ENCODE measurements at places on chromosomes 11 and 22.
A peak's percentile ranks its signal among the peaks of the same experiment; 100 is the strongest.

DNA sequence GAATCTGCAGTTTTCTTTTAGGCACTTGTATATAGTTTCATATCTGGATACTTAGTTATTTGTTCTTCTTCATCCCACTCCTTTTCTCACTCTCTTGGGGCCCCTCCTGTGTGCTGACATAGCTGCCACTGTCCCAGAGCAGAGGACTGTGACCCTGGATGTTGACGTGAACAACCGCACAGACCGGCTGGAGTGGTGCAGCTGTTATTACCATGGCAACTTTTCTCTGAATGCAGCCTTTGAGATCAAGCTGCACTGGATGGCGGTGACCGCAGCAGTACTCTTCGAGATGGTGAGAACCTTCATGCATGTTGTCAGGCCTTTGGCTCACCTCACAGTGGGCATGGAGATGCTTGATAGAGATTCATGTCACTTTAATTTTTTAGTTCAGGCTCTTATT lies 50.9 kb upstream of the YWHAH start:
- peak; percentile 52 for DNase-seq

DNA sequence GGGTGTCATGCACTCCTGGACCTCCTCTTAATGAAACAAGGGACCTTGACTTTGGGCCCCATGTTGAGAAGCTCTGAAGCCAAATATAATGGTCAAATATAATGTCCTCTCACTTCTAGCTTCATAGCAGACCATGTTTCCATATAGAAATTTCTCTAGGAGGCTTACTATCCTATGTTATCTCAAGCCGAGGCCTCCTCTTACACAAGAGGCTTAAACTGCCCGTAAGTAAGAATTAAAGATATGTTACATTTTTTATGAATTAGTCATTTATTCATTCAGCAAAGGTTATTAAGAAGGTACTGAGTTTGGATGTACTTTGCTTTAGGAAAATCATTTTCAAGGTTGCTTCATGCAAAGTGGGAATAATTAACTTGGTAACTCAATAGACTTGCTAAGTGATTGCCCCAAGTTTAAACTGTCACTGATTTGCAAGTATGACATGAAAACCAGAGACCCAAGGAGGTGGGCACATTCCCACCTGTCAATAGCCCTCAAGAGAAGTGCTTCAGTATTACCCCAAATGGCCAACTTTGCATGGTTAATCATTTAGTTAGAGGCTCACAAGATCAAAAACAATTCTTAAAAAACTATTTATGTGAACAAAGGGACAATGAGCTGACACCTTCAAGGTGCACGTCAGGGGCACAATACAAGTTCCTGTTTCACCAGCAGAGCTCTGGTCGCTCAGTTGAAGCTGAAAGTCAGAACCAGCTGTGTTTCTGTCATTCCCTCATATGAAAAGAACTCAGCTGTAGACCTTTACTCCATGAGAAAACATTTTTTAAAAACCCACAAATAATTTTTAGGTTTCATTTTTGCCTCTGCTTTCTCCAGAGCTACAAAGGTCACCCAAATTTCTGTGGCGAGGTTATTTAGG lies 20.9 kb downstream of the BDNF start:
- DNase-seq: no peak

DNA sequence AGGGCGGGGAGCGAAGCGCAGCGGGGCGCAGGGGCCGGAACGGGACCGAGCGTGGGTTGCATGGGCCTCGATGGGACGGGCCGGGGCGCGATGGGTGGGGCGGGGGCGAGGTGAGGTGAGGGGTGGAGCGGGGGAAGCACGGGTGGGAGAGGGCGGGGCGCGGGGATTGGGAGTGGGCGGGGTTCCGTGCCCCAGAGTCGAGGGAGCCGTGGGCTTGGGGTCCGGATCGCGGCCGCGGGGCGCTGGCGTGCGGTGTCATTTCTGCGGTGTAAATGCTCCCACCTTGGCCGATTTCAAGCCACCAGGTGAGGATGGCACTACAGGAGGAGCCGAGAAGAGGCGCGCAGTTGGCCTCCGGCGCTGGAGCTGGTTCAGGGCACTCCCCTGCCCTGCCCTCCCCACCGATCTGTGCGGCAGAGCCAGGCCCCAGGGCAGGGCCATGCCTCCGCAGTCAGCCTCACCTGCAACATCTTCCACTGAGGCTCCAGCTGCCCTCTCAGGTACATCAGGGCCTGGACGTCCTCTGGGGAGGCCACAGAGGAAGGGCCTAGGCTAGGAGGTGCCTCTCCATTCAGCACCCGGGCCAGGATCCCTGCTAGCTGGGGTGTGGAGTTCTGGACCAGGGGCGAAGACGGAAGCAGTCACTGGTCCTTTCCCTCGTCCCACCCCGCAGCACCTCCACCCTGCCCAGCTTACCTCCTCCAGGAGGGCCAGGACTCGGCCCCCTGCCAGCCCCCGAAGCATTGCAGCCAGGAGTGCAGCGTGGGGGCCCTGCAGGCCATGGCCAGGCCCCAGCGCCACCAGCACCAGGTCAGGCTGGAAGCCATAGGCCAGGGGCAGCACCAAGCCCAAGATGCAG lies 620 bp upstream of the TUBGCP6 start:
- DNase-seq: no peak

GRCh38 chr11:79600711-79601110 lies 159.9 kb upstream of the TENM4 start:
- DNase-seq: no peak

DNA sequence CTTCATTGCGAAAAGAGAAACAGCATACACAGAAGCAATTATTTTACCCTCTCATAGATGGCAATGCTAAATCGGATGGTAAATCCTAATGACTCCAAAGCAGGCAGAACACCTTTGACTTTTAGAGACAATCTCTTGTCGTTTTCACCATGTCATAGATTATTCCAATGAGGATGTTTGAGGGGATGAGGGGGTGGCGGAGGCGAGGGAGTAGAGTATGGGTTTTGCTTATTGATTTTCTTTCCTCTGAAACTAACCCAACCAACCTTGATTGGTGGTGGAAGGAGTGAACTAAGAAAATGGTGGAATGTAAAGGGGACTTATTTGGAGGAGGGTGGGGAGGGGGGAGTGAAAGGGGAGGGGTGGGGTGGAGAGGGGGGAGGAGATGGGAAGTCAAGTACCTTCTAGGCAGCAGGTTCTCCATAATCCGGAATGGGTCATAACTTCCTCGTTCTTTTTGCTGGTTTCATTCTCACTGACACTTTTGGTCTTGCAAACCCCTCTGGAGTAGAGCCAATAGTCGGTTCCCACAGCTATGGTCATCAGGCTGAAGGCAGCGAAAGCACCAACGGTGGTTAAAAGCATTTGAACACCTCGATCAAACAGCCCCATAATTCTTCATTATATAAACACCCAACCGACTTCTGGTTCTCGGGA lies 1.5 kb downstream of the CACNG2 start:
- no peak for DNase-seq

DNA sequence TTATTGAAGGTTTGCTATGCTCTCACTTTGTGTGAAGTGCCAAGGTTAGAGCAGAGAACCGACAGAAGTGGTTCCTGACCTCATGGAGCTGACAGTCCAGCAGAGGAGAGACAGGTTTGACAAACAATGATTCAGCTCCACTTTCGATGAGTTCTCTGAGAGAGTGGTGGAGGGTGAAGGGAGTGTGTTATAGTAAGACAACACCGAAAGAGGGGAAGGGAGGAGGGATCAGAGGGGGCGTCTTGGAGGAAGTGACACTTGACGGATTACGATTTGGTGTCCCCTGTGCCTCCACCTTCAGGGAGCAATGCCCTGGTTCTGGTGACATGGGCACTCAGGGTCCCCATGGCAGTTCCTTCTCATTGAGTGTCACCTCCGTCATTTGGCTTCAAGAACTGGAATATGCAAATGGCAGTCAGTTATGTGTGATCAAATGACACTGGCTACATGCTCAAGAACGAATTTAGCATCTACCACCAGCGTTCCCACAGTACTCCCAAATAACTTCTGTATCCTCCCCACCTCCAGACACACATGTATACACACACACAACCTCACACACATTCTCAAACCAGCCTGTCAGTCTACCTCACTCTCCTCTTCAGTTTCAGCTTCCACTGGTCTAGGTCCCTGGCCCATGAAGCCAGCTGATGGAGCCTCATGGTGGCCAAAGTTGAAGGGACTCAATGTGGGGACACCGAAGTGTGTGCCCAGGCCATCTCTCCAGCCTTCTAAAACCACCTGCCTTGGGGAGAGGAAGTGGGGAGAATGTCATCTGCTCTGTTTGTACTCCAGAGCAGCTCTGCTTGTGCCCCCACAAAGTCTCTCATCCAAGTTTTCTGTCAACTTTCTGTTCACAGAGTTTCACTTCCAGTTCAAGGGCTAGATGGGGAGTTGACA lies 31.4 kb upstream of the NUP160 start:
- DNase-seq: no peak

DNA sequence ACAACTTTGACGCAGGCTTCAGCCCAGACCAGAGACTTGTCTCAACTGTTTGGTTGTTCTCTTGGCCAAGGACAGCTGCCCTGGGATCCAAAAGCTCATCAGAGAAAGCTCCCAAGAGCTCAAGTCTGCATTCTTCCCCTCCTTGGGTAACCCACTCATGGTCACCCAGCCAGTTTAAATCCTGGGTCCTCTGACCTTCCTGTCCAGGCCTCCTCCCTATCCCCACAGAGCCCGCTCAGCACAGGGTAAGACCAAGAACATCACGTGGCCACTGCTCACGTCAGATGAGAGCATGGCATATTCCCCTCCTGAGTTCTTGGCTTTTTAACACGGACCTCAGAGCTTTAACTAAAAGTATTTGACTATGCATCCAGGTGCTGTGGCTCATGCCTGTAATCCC lies 25.8 kb downstream of the TSKU start:
- no peak for DNase-seq

GRCh38 chr11:121105063-121105480 lies 4.0 kb downstream of the TECTA start:
- no peak for DNase-seq

DNA sequence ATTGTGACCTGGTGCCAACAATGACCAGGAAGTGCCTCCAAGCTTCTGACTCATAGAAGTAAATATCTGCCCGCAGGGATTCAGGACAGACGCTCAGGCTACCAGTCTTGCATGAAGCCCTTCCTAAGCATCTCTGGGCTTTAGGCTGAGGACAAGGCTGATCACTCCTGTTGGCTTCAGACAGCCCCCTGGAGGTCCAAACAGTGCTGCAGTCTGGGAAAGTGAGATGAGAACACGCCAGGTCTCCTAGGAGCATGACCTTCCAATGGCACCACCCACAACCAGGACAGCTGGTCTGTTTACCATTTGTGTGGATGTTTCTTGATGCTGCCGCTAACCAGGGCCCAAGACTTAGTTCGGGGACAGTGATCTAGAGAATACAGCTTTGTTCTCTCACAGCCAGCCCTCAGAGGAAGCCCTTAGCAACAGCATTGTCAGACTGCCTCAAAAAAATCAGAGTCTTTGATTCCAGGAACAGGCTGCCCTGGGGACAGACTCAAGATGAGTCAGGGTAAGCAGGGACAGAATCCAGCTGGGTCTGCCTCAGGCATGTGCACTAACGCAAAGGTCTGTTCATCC lies 111.2 kb downstream of the ZNF280B start:
- peak; percentile 16 for DNase-seq

GRCh38 chr11:67379061-67380058 lies 6.0 kb upstream of the CLCF1 start:
- DNase-seq: no peak

DNA sequence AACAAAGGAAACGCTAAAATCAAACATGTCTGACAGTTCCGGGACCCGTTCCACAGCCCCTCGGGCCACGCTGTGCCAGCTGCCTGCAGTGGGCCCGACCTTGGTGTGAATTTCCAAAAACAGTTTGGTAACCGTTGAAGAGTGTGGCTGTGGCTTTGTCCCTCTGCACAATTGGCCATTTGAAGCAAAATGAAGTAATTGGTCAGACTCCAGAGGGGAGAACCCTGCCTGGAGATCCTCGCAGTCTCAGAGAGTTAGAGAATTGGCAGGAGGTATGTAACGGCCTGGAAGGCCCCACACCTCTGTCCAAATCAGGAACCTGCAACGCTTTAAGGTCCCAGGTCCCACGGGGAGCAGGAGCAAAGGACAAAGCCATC lies 26.3 kb downstream of the TRMU start:
- no peak for DNase-seq

DNA sequence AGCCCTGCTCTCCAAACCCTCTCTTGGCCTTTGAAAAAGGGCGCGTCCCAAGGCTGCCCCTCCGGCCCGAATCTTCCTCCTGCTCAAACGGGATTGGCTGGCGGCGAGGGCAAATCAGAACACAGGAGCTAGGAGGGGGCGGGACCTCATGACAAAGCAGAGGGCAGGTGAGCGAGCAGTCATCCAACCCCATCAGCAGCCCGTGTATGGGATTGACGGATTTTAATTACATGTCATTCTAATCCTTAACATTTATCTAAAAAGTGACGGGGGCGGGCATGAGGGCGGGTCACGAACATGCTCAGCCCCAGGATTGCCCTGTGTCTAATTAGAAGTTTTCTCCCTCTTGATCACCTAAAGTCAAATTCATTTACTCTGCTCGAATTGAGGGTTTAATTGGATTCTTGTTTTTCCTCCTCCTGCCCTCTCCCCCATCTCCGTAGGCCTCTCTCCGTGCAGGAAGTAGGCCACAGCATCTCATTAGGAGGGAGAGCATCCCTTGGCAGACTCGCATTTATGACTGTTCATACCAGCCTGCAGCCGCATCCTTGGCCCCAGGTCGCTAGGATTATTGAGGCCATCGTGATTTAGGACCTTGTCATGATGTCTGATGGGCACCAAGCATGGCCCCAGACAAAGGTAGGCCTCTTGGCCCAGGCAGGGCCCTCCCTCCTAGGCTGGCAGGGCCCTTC lies 147.1 kb downstream of the CHST1 start:
- DNase-seq: no peak

- DNase-seq: no peak
Measured at GRCh38 chr11:119338965-119339588, 1.6 kb downstream of the C1QTNF5 start.

GRCh38 chr11:123135863-123136446 lies 59.1 kb downstream of the CLMP start:
- DNase-seq: no peak

DNA sequence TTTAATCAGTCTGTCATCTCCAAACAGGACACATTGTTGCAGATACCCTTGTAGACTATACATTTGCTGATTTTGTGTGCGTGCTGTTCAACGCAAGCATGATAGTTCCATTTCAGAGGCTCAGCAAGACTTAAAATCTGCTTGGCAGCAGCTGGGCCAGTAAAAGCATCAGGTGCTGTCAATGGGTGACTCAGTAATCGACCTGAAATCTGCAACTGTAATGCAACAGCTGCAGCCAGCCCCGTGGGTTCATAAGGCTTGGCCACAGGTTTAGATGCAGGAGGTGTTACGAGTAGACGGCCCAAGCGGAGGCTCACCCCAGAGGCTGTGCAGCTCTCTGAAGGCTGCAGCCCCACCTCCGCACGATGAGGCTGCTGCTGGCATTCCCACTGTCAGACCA lies 84.6 kb downstream of the NTM start:
- DNase-seq: no peak

DNA sequence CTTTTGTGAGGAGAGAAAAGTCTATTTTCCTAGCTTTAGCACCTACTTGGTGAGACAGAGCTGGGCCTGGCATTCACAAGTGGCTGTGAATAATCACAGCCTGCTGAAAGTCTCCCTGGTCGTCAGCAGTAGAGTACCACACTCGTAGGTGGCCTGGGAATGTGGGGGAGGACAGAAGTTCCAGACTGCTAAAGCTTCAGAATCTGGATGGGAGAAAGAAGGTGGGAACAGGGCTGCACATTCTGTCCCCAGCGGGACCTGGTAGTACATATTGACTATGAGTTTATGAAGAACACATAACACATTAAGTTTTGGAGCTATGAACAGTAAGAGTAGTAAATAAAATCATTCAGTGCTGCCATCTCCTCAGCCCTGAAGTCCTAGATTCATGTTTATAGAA lies 19.0 kb upstream of the LIMK2 start:
- no peak for DNase-seq

GRCh38 chr22:50325444-50326224 lies 1.2 kb downstream of the DENND6B start:
- peak; percentile 32 for DNase-seq

GRCh38 chr11:2666401-2666741 lies 33.4 kb downstream of the KCNQ1OT1 start:
- DNase-seq: no peak

All from frontal cortex (tissue), 4 donors.